Stimulated activated CD8-positive, alpha-beta memory T cell treated with anti-CD3 and anti-CD28 coated beads, Interleukin-4, amount 100 ng/mL, for 1 hour (primary cell): ENCODE measurements at places on chromosomes 4 and X.

DNA sequence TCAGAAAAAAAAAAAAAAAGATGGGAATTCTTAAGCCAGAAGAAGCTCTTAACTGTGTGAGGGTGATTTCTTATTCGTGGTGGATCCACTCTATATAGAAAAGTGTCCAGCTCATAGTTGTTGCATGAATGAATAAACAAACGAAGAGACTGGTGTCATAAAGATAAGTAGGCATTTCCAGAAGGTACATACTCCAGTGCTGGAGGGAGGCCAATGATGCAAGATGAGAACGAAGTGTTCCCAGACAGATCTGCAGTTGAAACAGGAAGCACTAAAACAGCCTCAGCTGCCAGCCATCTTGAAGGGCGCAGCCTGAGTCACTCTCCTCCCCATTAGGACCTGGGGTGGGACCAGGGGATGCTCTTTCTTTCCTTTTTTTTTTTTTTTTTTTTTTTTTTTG is 47.4 kb upstream of the HOPX start:
- no peak for DNase-seq

- DNase-seq: no peak
Measured at GRCh38 chr4:8544741-8545438, 35.3 kb upstream of the GPR78 start.

GRCh38 chr4:99927566-99927965 is 18.9 kb downstream of the DNAJB14 start:
- no peak for DNase-seq

- no peak for DNase-seq
Measured at GRCh38 chrX:111811831-111812230, 64.2 kb upstream of the TRPC5OS start.

DNA sequence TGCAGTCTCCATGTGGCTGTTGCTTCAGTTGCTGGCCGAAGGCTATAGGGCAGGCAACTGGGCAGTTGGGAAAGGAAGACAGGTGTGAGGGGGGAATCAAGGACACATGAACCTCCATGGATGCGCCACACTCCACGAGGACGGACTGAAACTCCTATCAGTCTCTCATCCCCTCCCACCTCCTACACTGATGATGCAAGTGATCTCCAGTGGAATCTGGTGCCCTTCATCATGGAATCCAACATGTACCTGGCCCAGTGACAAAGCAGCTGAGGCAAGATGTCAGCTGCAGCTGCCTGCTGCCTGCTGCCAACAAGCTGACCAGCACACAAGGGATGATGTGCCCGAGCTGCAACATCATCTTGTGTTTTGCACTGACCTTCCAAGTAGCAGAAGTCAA is 26.0 kb upstream of the MGST2 start:
- no peak for DNase-seq

GRCh38 chr4:170931321-170931720 is 841.6 kb upstream of the AADAT start:
- no peak for DNase-seq

DNA sequence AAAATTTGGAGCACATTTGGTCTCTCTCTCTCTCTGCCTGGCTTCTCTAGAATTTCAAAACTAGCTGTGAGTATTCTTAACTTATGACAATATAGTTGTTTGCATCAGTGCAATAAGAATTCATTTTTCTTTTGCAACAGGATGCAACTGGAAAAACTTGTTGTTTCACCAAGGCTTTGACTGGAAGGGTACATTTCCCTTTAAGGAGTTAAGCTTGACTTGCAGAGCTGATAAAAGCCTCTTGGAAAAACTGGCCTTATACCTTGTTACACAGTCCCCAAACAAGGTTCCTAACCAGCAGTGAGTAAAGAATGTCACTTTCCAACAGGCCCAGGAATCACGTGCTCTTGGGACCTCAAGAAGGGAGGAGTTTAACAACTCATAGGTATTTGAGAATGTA is 25.9 kb upstream of the ZNF718 start:
- no peak for DNase-seq

DNA sequence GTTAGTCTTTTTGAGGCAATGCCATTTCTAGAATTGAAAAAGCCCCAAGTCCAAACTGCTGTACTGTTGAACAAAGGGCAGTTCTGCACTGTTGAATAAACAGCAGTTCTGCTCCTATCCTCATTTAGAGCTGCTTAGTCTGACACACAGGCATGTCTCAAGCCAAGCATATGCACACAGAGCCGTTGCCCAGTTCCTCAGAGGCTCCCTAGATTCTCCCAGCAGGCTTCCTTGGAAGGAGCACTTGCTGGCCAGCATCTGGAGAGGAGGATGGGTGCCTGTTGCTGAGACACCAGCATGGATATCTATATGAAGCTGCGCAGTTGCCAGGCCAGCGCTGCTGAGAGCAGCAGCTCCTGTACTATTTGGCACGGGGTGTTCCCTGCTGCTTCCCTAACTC is 138.3 kb upstream of the USP38 start:
- DNase-seq: no peak

DNA sequence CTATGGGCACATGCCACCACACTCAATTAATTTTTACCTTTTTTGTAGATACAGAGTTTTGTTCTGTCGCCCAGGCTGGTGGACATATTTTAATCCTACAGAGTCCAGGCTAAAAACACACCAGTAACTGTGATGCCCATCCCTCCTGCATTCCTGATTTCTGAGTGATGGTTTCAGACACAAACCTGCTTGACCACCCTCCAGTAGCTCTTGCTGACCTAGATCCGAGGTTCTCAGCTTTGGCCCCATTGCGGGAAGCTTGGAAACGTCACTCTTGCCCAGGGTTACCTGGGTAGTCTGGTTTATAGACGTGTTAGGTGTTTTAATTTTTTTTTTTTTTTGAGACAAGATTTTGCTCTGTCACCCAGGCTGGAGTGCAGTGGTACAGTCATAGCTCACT is 7.5 kb downstream of the CD99 start:
- DNase-seq: no peak

DNA sequence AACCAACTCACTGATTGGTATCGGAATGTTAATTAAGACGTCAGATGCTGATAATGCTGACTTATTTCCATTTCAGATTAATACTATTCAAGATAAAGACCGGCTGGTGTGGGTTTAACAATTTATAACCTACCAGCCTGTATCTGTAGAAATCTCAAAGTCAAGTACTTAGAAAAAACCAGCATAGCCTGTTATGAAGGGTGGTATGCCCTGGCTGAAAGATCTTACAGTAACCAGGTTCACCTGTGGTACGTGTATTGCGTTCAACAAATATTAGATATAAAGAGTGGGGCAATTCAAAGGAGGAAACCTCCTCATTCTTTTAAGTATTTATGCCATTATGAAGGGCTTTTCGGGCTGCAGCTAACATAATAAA is 240.8 kb upstream of the ANXA3 start:
- no peak for DNase-seq

DNA sequence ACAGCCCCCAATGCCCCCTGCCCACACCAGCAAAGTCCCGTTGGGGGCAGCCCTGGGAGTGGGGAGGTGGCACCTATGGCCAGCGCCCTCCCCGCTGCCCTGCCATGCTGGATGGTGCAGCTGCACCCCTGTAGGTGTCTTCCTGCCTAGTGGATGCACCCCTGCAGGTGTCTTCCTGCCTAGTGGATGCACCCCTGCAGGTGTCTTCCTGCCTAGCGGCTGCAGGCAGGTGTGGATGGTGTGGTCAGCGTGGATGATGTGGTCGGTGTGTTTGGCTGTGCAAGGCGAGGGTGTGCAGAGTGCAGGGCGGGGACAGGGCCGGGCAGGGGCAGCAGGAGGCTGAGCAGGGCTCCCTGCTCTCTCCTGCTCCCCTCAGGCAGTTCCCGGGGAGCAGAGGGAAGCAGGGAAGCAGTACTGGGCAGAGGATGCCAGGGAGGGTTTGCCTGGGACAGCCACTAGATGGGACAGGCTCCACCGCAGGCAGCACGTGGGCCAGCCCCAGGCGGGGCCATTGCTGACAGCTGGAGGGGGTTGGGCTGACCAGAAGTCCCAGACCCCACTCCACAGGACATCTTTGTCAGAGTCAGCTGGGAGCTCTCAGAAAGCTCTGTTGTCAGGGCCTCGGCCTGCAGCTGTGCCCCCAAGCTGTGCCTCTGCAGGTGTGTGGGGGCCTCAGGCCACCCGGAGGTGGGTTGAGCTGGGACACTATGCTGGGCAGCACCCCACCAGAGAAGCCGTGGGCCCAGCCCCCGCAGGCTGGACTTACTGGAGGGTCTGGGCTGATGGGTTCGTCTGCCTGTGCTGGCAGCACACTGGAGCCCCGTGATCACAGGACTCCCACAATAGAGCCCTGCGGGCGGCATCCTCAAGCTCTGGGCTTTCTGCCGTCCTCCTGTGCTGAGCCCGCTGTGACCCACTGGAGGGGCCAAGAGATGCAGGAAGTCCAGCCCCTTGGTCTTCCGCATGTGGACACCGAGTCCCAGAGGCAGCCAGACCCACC is 23.7 kb downstream of the DOK7 start:
- DNase-seq: no peak

DNA sequence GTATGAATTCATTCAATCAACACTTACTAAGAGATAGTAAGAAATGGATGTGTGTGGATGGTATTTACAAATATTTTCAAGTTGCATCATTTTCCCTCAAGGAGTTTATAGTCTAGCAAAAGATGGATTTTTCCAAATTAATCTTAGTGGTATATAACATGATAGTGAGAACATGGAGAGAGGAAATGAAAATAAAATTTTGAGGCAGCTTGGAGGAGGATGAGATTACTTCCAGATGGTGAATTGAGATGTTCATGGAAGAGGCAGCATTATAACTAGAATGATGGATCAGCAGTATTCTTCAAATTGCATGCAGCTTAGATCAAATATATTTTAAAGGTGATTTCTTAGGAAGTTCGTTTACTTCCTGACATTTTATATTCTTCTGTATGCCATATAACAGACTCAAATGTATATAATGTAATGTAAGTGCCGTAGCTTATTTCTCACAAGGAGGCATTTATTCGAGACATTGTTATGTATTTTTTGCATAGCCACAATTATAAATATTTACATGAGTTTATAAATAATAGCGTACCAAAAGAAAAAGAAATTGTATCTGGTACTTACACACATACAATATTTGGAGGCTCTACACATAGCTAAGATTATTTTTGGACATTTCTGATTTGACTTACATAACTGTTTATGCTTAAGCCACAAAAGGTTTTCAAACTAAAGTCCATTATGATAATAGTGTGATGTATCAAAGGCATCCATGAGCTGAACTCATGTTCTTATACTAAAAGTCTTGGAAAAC is 439.4 kb downstream of the SPRY1 start:
- no peak for DNase-seq

GRCh38 chr4:7984286-7984925 is 44.7 kb upstream of the AFAP1 start:
- DNase-seq: no peak

- DNase-seq: no peak
Measured at GRCh38 chrX:150702966-150703694, 9.9 kb downstream of the MTMR1 start.

DNA sequence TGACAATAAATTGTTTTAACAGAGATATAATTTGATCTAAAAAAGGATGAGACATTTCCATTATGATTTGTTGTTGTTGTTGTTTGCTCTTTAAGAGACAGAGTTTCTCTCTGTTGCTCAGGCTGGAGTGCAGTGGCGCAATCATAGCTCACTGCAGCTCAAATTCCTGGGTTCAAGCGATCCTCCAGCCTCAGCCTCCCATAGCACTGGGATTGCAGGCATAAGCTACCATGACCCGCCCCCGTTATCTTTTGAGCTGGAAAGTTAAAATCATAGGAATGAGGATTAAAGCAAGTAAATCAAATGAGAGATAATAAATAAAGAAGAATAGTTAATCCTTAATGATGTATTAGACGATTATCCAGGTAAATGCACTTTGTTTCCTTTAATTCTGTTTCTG is 224.4 kb upstream of the SMIM31 start:
- DNase-seq: no peak

DNA sequence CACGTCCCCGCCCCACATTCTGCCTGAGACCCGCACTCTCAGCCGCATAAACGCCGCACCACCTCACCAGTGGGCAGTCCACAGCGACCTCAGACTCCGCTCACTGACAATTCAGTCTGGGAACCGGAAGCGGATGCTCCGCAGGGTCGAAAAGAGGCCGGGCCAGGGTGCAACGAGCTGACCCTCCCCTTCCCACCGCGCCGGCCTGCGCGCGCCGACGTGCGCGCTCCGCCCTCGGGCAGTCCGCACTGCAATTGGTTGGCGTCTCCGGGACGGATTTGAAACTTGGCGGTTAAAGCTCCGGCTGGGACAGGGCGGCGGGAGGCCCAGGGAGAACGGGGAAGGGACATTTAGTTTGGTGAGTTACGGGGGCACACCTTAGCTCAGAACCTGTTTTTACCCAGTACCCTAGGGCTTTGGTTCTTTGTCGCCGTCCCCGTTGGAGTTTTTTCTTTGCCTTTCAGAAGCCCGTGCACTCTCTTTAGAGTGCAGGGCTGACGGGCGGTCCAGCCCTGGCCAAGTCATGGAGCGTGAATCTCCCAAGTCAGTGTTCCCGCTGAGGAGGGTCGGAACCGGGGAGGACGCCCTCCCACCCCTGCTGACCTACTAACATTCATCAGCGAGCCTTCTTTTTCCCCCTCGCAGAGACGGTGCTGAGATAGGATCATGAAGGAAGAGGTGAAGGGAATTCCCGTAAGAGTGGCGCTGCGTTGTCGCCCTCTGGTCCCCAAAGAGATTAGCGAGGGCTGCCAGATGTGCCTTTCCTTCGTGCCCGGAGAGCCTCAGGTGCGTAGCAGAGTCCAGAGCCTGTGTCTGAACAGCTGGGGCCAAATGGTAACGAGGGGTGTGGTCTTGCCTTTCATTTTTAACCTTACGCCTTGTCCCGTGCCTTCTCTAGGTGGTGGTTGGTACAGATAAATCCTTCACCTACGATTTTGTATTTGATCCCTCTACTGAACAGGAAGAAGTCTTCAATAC is at the start of the genes KIF4A and PDZD11:
Gene KIF4A (plus strand): TSS at position 312 of the 978 bp plus-strand sequence. CDS start 355 bp downstream, at position 667.
Gene PDZD11 (minus strand): TSS at position 135 of the 978 bp plus-strand sequence. CDS start 586 bp downstream, outside the sequence.
- DNase-seq: peak; percentile 22

DNA sequence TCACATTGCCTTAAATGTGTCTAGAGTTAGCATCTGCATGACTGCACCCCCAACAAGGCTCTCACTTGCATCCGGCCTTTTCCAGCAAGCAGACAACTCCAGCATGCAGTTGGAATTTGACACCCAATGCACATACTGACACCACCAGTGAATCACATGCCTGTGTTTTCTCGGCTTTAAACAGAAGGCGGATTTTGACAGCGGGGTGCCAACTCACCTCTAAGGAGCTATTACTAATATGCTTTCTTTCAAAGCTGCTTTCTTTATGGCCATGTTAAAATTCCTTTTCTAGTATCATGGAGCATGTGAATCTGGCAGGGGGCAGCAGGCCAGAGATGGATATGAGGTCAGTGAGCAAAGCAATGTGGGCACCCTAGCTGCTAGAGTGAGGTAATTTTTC is 78.0 kb upstream of the CLNK start:
- DNase-seq: no peak
